ENCODE measurements at places on chromosomes 16 and 17.

GRCh38 chr16:74775255-74775654, 635 bp upstream of the FA2H start:
- no peak for DNase-seq

DNA sequence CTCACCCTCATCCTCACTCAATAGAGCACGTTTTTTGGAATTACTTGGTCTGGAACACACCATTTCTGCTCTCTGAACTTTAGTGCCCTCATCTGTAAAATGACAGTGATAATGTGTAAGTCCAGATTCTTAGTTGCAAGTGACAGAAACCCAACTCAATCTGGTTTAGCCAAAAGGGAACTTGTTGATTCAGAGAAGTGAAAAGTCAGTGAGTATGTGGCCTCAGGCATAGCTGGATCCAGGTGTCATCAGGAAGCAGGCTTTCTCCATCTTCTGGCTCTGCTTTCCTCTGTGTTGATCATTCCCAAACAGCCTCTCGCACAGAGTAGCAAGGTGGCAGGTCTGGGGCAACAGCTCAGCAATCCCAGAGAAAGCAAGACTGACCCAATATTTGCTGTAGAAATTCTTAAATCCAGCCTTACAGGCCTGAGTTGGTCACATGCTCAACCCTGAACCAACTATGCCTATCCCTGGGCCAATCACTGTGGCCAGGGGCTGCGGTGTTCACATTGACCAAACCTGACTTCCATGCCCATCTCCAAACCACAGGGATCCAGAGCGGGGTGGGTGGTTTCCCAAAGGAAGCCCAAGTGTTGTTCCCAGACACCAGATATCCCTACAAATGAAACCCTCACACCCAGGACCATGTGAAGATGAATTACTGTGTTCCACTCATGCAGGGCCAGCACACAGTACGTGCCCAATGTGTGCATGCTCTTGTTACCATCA, 23.3 kb upstream of the ALKBH5 start:
- DNase-seq: no peak

DNA sequence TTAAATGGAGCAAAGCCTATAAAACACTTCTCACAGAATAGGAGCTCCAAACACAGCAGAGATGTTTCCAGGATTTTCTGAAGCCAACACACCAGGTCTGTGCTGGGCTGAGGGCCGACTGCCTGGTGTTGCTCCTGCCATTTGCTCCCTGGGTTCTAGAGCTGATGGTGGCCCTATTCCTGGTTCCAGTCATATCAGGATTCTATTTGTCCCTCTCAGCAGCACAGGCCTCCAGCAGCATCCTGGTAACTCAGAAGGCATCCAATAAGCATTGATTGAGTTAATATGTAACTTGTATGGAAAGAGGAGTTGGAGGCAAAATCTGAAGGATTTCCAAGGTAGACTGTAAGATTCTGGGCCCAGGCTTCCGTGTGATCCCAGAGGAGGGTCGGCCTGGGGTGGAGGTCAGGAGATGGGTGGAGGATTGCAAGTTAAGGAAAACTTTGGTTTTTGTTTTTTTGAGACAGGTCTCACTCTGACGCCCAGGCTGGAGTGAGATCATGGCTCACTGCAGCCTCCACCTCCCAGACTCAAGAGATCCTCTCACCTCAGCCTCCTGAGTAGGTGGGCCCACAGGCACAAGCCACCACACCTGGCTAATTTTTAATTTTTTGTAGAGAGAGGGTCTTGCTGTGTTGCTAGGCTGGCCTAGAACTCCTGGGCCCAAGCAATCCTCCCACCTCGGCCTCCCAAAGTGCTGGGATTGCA, 5.7 kb downstream of the NUPR1 start:
- DNase-seq: no peak

GRCh38 chr16:85086347-85087291, 25.7 kb downstream of the CIBAR2 start:
- peak; percentile 80 for DNase-seq

- DNase-seq: peak; percentile 88
These were observed 65.2 kb downstream of the CYTH1 start for GRCh38 chr17:78716814-78717393.

DNA sequence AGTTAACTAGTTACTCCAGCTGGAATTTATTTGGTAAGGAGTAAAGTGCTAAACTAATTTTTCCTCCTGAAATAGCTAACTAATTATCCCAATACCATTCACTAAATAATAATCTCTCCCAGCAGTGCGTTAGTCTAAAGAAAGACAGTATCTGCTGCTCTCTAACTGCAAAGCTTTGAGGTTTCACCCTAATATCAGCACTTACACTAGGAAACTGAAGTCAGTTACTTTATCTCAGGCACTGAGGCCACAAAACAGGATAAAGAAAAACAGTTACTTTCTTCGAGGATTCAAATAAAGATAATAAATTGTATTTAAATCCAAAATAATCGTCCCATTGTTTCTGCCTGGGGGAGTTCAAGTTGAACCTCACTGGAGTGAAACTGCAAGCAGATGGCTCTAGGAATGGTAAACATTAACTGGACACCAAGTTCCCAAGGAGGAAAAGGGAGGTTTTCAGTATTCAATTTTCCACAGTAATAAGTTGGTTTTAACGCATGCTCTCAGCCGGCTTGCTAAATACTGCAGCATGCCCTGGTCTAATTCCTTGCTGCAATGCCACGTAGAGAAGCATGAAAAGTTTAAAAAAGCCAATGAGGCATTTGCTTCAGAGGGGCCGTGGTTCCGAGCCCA, 20.0 kb upstream of the FOXJ1 start:
- no peak for DNase-seq

GRCh38 chr17:2244545-2245525, 58.8 kb downstream of the SMG6 start:
- peak; percentile 95 for DNase-seq

- no peak for DNase-seq
These were observed 220.6 kb upstream of the CHMP6 start for GRCh38 chr17:80770881-80771611.

GRCh38 chr16:85126394-85126704, 14.1 kb upstream of the CIBAR2 start:
- no peak for DNase-seq

DNA sequence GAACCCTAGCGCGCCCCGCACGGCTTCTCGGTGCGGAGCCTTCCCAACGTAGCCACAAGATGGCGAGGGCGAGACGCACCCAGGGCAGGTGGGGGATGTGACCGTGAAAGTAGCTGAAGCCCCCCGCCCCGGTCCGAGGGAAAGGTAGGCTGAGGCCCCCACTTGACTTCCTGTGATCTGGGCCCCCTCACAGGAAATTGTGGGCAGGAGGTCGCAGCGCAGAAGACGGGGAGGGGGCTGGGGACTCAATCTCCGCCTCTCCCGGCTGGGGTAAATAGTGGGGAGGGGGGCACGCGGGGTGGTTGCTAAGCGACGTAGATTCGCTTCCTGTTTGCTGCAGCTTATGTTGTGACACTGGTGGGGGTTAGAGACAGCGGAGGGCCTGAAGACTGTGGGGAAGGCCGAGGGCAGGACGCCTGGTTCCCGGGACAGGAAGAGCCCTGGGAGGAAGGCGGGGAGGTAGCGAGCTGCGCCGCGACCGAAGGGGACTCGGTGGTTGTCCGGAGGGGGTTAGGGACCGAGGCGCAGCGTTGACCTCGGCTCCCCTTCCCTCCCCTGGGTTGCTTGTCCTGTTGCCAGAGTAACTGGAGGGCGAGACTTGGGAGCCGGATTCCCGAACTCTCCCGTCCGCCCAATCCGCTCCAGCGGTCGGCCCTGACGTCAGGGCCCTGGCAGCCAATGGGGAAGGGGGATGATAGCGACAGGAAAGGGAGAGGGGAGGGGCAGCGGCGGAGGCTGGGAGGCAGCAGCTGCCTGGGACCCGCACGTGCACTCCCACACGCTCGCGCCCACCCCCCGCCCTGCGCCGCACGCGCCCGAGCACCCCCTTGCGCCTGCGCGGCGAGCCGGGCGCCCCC, 1.2 kb downstream of the KDM6B start:
- peak; percentile 97 for DNase-seq

GRCh38 chr17:39018267-39019134, 51.3 kb upstream of the FBXO47 start:
- DNase-seq: no peak

DNA sequence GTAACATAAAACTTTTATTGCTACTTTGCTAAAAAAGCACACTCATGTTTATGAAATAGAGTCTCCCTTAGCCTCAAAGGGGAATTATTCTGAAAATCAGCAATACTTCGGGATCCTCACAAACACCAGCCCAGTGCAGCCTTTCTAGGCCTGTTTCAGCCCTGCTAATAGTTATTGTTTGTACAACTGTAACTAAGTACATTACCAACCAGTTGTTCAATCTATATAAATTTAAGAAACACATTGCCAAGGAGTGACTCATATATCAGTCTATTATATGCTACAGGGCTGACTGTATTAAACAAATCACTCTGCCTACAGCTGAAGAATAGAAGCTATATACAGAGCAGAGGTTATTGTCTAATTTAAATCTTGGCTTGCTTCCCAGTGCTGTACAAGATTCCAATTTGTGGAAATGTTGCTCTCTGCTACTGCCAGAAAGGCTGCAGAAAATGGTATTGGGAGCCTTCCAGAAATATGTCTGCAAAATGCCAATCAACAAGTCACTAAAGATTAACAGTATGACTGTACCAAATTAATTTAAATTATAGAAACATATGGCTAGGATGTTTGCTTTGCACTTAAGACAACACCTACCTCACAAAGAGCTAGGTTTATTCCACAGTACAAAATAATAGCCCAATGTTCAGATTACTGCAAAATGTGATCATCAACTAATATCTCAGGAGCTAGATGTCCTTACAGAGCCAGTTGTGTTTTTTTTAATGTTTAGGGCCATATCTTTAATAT, 49.7 kb downstream of the TOX3 start:
- no peak for DNase-seq

- DNase-seq: no peak
These were observed 148.2 kb downstream of the SNX29 start for GRCh38 chr16:12124742-12125141.
